ENCODE measurements at places on chromosomes 6 and 20.

GRCh38 chr6:45094831-45095230 is 233.3 kb upstream of the RUNX2 start:
- DNase-seq = no peak

DNA sequence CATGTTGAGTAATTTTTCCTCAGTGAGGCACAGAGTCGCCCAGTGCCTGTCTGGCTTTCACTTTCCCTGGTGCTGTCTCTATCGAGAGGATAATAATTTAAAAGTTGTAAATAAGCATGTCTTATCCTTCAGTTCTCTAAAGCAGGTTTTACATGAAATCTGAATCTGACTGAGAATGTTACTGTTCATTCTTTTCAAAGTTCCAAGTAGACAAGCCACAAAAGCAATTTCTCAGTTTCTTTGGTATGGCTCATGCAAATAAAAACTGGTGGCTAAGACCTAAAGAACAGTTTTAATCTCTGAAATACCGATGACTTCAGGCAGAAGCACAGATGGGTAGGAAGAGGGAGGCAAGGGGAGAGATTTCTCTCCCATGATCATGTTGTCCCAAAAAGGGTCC is 87.6 kb upstream of the GCM1 start:
- no peak for DNase-seq

- no peak for DNase-seq
Measured at GRCh38 chr6:121664158-121664557, 228.7 kb downstream of the GJA1 start.

DNA sequence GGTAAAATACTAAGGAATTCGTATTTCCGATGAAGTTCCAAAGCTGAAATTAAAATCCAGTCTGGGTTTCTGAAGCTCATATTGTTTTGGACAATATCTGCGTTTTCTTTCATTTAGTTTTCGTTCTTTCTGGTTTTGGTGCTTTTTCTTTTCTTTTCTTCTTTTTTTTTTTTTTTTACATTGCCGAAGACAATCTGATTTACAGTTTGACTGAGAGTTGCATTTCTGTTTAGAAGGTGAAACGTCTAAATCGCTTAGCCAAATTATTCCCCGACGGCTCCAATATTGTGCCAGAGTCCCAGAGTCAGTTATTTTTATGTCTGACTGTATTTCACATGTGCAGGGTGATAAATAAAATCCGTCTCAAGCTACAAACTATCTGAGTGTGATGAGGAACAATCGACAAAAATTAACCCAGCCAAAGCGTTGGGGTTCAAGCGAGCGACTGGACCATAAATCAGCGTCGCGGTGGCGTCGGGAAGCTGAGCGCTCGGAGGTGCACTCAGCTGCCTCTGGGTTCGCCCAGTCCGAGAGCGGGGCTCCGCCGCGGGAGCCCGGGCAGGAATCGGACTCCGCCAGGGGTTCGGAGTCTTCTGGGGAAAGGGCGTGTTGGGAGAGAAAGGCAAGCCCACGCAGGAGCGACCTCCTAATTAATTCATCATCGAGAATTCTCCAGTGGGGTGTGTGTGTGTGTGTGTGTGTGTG is 8.2 kb upstream of the TBX18 start:
- DNase-seq = no peak

DNA sequence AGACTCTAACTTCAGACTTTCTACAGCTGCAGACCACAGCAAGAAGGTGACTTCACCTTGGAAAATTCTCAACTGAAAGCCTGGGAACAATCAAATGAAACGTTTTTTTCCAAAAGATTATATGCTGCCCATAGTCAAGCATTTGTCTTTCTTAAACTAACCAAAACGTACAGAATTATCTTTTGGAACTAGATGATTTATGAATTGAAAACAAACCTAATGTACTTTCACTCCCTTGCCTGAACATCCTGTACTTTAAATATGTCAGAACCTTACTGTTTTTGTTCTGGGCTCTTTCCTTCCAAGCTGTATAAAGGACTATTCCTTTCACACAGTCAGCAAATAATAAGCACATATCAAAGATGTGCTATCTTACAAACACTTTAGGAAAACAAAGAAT is 62.4 kb upstream of the TNFAIP3 start:
- DNase-seq = no peak
